ENCODE measurements at places on chromosomes 12 and 14. TPM values are rescaled to one million over a fixed set of nuclear protein-coding genes. Genes with fewer than 3 reads are reported as not detected.

IAPP gene
- not detected for total RNA-seq

PIGH gene
- 31.5 TPM for total RNA-seq

NKX2-1 gene
- total RNA-seq = 0.06 TPM

STAC3 gene
- not detected for total RNA-seq

GNPNAT1 gene
- 25.6 TPM for total RNA-seq

KCNC2 gene
- total RNA-seq = not detected

ESRRB gene
- total RNA-seq = not detected

DIO3 gene
- not detected for total RNA-seq

DNAI7 gene
- total RNA-seq = 0.23 TPM

CPSF6 gene
- total RNA-seq = 22.4 TPM

PRH1 gene
- 9.9 TPM for total RNA-seq

MMP19 gene
- 2.0 TPM for total RNA-seq

ARHGAP9 gene
- total RNA-seq = not detected

KRT6C gene
- not detected for total RNA-seq

SOX5 gene
- total RNA-seq = 2.5 TPM

NCKAP5L gene
- 4.9 TPM for total RNA-seq

C14orf132 gene
- total RNA-seq = 7.4 TPM

KRT1 gene
- not detected for total RNA-seq

GNB3 gene
- total RNA-seq = 1.0 TPM

ADAM21 gene
- total RNA-seq = 0.88 TPM

CISTR gene
- total RNA-seq = not detected

INHBC gene
- total RNA-seq = not detected

SMIM41 gene
- total RNA-seq = not detected

FOXA1 gene
- 3.1 TPM for total RNA-seq

MIP gene
- not detected for total RNA-seq

KLRG1 gene
- total RNA-seq = 0.14 TPM

BBOF1 gene
- 0.70 TPM for total RNA-seq

HSPB8 gene
- total RNA-seq = 49.4 TPM

REC8 gene
- total RNA-seq = 0.14 TPM
